ENCODE measurements at places on chromosomes 1 and 21. TPM values are rescaled to one million over a fixed set of nuclear protein-coding genes. Genes with fewer than 3 reads are reported as not detected.

DNA sequence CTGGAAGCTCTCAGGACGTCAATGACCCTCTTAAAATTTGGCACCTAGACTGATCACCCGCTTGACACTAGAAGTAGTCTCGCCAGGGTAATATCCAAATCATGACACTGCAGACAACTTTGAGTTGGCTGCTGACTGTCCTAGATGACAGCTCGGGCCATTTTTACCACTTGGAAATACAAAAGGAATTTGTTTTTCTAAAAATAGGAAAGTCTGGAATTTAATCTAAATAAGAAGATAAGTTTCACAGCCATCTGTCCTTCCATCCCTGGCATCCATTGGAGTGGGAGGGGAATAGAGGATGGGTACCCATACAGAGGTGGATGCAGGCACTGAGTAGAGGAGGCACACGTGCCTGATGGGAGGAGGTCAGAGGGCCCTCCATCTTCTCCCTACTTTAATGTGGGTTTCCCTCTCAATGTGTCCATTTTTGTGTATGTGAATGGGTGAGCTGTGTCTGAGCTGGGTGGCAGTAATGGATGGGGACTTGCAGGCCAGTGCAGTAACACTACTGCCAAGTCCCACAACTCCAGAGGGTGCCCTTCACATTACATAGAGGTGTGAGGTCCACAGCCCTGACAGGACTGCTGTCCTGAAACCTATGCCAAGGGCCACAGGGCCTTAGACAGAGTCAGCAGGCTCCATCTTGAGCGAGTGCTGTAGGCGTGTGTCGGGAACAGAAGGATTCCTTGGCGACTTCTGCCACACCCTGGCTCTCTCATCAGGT, 104.8 kb upstream of the IPO9 start:
- no peak for ATAC-seq

GRCh38 chr1:226355669-226356551, 46.9 kb upstream of the LIN9 start:
- ATAC-seq: no peak

GRCh38 chr21:40850071-40850470, 3.1 kb upstream of the DSCAM start:
- ATAC-seq: no peak

- no peak for ATAC-seq
These were observed 82.7 kb downstream of the NOS1AP start for GRCh38 chr1:162151900-162152829.

- no peak for ATAC-seq
These were observed 73.3 kb downstream of the RPE65 start for GRCh38 chr1:68376441-68376840.

- ATAC-seq: peak; percentile 50
These were observed 13.4 kb upstream of the UAP1 start for GRCh38 chr1:162548170-162548569.

- ATAC-seq: peak; percentile 46
These were observed 16.8 kb downstream of the C1orf116 start for GRCh38 chr1:207015791-207016190.

- no peak for ATAC-seq
These were observed 821.3 kb downstream of the USP25 start for GRCh38 chr21:16550917-16551741.

GRCh38 chr1:203173566-203173965, 2.1 kb downstream of the MYBPH start:
- ATAC-seq: no peak

DNA sequence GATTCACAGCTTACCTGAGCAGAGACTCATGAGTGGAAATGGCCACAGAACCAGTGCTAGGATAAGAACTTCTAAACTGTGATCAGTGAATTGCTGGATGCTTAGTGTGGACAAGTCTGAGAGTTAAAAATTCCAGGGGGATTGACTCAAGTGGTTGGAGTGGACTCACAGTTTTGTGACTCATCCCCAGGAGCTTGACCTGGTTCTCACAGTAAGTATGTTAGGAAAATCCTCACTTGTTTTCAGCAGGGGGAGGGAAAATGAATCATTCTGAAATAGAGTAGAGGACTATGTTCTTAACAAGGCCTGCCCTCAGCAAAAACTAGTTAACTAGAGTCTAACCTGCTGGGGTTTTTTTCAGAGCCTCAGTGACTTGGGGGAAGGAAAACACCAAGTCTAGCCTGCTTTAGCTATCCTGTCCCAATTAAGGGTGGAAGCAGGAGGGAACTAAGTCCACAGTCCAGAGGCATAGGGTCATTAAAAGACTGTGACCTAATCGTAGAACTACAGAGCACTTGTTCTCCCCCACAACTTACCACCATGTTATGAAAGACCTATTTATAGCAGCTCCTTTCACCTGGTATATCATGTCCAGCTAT, 6.1 kb upstream of the CDC73 start:
- ATAC-seq: no peak

GRCh38 chr1:161702250-161702649, 4.8 kb upstream of the FCRLA start:
- no peak for ATAC-seq

DNA sequence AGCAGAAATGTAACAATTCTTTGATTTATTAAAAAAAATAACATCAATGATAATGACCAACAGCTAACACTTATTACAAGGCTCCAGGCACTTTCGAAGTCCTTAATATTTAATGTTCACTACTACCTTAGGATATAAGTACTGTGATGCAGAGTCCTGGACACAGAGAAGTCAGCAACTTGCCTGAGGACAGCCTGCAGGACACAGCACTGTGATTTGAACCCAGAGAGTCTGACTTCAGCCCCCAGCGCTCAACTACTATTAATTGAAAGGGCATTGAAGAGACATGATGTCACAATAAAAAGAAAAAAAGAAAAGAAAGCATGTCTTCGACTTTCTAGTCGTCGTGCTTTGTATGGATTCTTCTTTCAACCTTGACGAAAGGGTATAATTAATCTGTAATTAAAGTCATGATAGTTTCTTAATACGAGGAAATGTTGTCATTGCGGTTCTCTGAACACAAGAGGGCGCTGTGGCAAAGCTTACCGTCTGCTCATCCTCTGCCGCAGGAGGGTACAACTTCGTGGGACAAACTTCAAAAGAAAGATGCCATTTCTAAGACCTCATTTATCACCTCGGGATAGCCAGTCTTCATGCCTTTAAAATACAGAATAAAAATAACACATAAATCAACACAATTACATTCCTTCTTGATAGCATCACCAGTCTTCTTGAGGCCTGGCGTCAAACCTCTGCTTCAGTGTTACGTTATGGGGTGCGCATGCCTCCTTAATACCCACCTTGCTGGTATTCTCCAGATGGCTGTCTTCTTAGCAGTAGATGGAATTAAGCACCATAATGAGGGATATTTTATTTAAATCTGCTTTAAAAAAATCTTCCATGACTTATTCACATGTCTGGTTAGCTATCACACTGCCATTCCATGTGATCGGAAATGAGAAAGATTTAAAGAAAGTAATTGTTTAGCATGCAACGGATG, 240.1 kb downstream of the DISC1 start:
- no peak for ATAC-seq

Gene SH3BP5L
- total RNA-seq: 21.0 TPM

Gene CITED4
- 3.7 TPM for total RNA-seq

Gene PROX1
- total RNA-seq: 0.08 TPM

Gene CAMTA1
- 51.9 TPM for total RNA-seq

Gene FAM72D
- total RNA-seq: 14.7 TPM

Gene ZNF593OS
- total RNA-seq: not detected

Measured in activated T-helper 17 cell treated with anti-CD3 and anti-CD28 coated beads, Interleukin-2, amount 50 U/mL, for 72 hours (primary cell).